SK-N-SH (cell line): ENCODE measurements at places on chromosomes 5 and 9. TPM values are rescaled to one million over a fixed set of nuclear protein-coding genes. Genes with fewer than 3 reads are reported as not detected.
A peak's percentile ranks its signal among the peaks of the same experiment; 100 is the strongest.

The PCAT7 gene
- polyA plus RNA-seq = 0.03 TPM in 1 of 2 replicates, not detected in the other

DNA sequence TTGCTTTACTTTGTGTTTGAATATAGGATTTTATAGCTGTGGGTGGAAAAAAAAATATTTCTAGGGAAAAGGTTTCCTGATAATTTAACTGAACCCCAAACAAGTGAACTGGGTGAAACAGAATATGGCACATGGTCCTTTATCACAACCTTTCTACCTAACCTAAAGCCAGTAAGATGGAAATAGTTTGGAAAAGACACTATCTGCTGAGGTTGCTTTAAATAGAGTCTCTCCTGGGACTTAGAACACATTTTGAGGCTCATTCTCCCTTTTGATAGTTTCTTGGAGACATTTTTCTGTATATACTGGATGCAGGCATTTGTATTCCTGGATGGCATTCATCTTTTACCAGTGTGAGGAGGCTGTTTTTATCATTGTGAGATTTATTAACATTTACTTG is 39.4 kb downstream of the BASP1 start:
- no peak for DNase-seq

- DNase-seq = peak; percentile 56
These were observed 38.6 kb upstream of the GGTA1 start for GRCh38 chr9:121538221-121538620.

DNA sequence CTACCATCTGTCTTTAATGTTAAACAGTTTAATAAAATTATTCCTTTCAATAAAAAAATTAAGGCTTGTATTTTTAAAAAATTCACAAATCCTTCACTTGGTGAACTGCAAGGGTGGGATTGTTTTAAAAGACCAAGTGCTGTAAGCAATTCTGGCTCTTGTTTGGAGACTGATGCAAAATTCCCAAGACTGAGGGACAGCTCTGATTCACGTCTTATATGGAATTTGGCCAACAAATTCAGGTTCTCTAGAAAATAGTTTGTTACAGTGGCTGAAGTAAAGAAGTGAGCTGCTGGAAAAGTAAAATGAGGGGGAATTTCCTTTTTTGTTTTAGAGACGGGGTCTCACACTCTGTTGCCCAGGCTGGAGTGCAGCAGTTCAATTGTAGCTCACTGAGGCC is 58.3 kb downstream of the PRELID2 start:
- DNase-seq = no peak

The PNPLA7 gene
- 0.88 and 0.99 TPM in 2 replicates for polyA plus RNA-seq

GRCh38 chr5:3276896-3277295 is 318.7 kb upstream of the IRX1 start:
- no peak for DNase-seq

The CEL gene
- 0.75 and 0.87 TPM in 2 replicates for polyA plus RNA-seq

DNA sequence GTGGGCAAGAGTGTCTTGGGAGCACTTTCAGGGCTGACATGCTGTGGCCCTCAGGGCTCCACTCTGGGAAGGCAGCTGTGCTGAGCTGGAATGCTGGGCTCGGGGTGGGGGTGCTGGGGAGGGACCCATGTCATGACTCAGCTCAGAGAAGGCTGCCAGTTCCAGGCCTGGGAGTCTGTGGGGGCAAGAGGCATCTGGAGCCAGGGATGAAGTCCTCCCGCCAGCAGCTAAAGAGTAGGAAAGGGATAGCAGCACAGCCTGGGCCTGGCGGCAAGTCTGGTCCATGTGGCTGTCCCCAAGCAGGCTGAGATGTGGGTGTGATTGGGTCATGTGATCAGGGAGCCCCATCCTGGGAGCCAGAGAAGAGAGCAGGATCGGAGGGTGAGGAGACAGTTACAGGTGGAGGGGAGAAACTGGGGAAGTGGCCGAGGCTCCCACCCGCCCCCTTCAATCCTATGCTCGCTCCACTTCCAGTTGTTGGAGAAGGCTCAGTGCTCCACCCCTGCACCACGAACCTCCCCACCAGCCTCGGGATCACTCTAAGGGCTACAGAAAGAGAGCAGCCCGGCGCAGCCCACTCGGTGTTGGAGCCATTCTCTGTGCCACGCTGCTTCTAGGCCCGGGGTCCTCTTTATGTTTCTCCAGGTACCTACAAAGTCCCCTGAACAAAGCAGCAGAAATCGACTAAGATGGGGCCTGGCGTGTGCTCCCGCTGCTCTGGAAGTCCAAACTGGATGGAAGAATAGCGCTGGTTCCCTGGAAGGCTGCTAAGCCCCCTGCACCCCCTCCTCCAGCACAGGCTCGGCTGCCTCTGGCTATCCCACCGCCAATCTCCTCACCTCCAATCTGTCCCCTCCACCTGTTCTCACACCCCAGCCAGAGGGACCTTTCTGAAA is 12.0 kb downstream of the PDGFRB start:
- DNase-seq = peak; percentile 68

DNA sequence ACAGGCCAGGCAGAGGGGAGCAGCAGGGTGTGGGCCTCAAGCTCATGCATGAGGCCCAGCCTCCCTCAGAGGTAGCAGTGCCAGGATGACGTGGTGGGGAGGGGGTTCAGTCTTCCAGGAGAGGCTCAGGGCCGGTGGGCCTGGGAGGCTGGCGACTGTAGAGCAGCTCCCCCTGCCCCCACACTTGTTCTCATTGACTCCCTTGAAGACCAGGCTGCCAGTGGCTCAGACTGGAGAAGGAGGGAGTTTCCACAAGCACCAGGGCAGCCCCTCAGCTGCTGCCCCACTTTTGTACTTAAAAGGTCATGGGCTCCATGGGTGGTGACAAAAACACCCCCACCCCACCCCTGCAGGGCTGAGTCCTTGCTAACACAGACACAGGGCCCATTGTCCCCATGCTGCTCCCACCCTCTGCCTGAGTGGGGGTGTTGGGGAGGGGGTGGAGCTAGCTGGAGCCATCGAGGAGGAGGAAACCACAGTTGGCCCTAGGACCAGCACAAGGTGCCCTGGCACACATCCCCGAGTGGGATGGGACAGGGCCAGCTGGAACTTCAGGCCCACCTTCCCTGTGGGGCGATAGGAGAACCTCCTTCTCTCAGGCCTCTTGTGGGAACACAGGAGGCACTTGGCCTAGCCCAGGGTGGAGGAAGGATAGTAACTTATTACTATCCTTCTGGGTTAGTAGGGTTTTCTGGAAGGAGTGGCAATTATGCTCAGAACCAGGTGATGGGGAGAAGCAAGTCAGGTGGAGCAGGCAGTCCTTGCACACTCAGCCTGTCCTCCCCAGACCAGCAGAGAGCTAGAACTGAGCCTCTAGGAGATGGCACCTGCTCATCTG is 10.7 kb downstream of the PDLIM4 start:
- DNase-seq = no peak

The CER1 gene
- polyA plus RNA-seq = not detected in 2 replicates

GRCh38 chr5:76457674-76458485 is 54.8 kb downstream of the IQGAP2 start:
- peak; percentile 44 for DNase-seq

DNA sequence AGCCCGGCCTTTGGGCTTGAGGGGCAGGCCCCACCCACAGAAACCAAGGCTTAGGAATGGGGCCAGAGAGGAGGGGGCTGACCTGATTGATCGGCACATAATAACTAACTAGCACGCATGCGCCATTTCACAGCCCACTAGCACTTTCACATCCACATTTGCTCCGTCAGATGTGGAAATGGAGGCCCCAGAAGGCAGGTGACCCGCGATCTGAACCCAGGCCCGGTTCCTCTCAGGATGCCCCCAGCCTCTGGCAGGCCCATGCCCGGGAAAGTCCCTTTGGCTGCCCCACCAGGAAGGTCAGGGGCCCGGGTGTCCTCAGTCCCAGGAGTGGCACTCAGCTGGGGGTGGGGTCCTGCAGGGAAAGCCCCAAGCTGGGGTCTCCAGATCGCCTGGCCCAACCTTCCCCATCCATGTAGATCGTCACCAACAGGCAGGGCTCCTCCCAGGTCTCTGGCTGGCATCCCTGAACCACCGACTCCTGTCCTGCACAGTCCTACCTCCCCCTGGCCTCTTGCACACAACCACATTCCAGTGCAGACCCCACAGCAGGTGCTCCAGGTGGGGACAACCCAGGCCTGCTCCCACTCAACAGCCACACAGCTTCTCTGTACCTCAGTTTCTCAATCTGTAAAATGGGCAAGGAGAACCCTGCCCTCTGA is 46.7 kb downstream of the VAV2 start:
- DNase-seq = no peak

GRCh38 chr9:2859776-2860379 is 16.0 kb upstream of the PUM3 start:
- peak; percentile 61 for DNase-seq

- no peak for DNase-seq
These were observed 371.5 kb upstream of the SLC30A5 start for GRCh38 chr5:68722357-68722756.

DNA sequence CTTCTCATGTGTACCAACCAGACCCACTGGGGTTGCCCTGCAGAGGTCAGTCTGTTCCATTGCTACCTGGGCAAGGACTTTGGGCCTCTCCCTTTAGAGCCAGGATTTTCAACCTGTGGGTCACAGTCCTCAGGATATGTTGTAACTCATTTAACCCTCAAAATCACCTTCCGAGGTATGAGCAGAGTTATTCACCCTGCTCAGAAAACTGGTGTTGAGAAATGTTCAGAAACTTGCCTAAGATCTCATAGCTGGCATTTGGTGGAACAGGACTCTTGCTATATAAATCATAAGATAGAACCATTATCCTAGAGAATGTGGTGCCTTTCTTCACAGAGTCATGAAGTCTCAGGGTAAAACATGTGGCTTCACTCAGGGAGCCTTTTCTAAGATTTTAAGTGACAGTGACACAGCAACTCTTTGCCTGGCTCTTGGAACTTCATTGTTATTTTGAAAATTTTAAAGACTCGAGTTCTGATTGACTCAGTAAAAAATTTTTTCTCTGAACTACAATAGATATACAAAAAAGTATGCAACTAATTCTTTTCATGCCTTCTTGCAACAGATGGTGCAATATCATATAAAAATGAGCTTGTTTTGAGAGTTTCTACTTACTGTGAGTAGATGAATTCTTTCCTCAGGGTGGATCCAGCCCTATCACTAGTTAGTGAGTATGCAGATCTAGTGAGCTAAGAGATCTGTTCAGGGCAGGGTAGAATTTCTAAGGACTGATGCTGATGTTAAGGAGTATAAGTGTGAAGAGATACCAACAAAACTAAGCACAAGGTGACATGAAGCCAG is 29.5 kb downstream of the CAST start:
- DNase-seq = no peak

DNA sequence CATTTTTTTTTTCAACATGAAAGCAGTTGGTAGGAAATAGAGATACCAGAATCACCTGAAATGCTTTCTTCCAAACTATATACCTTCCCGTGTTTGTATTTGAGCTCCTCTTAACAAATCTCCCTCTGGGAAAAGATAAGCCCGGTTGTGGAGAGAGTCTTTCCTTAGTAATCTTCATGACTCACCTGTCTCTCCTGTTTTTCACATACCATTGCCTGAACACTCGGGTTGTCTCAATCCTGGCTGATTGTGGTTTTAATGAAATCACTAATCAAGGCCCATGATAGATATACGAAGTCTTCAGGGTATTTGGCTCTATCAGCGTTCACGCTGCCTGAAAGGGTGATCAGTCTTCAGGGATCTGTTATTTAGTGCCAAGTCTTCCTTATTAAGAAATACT is 136.7 kb downstream of the MAN2A1 start:
- no peak for DNase-seq

- no peak for DNase-seq
These were observed 20.8 kb downstream of the TTC33 start for GRCh38 chr5:40734986-40735385.

The ALDOB gene
- not detected in 2 replicates for polyA plus RNA-seq

DNA sequence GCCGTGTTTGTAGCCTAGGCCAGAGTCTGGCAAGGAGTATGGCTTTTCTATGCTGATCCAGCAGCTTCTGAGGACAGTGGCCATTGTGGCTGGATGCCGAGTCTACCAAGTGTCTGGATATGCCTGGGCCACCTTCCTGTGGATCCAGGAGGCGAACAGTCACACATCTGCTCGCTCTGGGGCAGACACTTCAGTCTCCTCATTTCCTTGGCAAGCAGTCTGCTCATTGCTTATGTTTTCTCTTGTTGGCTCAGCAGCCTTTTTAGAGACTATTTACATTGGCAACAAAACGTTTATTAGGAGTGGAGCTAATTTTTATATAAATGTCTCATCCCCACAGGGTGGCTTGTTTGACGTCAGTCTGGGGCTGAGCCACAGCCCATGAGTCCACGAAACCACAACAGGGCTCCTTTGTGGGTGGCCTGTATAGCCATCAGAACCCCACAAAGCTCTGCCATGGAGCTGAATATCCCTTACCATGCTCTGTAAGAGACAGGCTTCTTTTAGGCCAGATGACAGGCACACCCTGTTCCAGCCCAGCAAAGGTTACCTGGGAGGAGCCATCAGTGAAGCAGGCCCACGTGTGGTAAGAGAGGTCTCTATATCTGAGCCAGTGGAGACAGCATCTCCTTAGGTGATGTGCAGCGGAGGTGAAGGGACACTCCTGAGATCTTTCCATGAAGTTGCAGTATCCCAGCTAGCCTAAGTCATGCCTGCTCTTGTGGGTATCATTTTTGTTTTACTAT is 221.7 kb downstream of the DIRAS2 start:
- no peak for DNase-seq

DNA sequence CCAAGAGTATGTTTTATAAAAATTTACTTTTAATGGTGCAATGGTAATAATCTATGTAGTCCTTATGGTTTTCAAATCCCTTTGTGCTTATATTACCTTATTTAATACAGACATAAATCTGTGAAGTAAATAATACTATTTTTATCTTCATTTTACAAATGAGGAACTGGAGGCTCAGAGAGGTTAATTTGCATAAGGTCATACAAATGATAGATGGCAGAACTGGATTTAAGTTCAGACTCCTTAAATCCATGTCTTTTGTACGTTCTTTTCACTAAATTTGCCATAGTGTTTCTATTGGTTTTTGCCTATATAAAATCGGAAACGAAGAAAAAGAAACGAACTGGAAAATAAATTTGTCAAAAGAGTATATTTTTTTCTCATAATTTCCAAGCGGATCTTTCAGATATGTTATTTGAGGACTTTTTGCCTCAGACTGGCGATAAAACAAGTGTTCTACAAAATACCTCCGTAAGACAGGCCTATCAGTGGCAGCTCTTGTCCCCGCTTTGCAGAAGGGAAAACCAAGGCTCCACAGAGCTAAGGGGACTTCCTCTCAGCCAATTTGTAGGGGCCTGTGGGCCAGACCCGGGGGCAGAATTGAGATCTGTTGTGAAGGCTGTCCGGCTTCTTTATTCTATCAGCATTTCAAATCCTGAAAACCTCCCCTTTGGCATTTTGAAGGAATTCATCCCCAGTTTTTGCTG is 1.1 kb upstream of the TNFAIP8 start:
- DNase-seq = no peak

GRCh38 chr9:80504601-80505230 is 933.0 kb downstream of the TLE4 start:
- no peak for DNase-seq

The ENHO gene
- 1.2 and 1.5 TPM in 2 replicates for polyA plus RNA-seq

The PCDHGC3 gene
- 55.8 and 97.0 TPM in 2 replicates for polyA plus RNA-seq

- no peak for DNase-seq
These were observed 227.0 kb downstream of the ZNF608 start for GRCh38 chr5:124519396-124519795.

DNA sequence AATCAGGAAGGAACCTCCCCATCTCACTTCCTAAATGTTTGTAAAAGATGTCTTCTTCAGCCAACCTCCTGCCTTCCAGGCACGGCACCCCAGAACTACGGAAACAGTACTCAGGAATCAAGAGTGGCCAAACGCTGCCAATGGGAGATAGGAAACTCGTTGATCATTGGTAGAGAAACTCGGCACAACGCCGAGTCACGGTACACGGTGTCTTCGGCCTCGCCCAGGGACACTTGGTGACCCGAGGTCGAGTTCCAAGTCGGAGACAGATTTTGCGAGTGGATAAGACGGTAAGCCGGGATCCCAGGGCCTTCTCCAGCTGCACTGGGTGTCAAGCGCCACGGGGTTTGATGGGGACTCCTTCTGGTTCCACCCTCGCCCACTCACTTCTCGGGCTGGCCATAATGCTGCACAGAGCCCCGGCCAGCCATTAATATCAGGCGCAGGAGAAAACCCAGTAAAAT is 343 bp downstream of the KIAA0825 start:
- DNase-seq = peak; percentile 50
